Activated CD8-positive, alpha-beta T cell treated with anti-CD3 and anti-CD28 coated beads, Interleukin-2, amount 10 ng/mL, durations not matched to agents 7 days and 5 days (primary cell): ENCODE measurements at places on chromosomes 5 and 9. TPM values are rescaled to one million over a fixed set of nuclear protein-coding genes. Genes with fewer than 3 reads are reported as not detected.

DNA sequence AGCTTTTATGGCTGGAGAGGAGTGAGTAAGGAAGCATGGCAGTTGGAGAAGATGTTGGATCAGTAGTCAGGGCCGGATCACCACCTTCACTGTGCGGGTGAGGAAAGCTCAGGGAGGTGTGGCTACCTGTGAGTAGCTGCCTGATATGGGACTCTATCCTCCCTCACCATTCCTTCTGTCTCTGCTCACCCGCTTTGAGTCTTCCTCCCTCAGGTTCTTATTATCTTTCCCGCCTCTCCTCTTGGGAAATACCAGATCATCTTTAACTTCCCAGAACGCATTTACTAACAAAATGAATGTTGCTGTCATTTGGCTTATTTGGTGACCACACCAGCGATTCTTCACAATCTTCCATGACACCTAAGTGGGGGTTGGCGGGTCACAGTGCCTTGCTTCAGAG lies 140.7 kb upstream of the GPR151 start:
- no peak for DNase-seq

- DNase-seq: no peak
Observed at GRCh38 chr5:156836846-156837245, 13.2 kb upstream of the PPP1R2B start.

GRCh38 chr5:1505506-1506241 lies 18.1 kb downstream of the LPCAT1 start:
- no peak for DNase-seq

DNA sequence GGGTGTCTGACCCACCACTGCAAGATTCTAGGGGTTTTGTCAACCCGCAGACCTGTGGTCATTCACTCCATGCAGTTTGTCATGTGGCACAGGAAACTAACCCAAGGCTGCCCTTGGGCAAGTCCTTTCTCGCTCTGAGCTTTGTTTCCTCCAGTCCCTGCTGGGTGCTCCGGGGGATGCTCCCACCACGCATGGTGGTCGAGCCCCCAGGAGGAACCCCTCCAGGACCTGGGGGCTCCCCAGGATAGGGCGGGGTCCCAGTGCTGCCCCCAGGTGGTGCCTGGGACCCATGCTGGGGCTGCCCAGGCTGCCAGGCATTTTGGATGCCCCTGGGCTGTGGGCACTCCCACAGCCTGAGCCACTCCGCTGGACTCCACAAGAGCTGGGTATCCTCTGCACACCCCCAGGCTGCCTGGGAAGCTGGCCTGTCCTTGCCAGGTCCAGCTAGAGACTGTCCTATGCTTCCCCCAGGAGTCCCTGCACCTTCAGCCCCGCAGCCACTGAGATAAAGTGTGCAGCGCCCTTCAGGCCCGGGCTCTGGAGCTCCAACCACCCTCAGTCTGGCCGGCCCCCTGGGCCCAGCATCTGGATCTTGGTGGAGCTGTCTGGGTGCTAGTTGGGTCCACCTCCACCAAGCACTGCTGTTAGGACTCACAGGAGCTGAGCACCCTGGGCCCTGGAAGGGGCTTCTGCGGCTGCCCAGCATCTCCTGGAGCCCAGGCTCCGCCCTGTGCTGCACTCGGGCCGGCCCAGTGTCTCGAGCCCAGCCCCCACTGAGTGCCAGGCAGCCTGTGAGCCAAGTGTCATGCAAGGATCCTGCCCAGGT lies 104.3 kb downstream of the PHF2 start:
- DNase-seq: peak; percentile 9

DNA sequence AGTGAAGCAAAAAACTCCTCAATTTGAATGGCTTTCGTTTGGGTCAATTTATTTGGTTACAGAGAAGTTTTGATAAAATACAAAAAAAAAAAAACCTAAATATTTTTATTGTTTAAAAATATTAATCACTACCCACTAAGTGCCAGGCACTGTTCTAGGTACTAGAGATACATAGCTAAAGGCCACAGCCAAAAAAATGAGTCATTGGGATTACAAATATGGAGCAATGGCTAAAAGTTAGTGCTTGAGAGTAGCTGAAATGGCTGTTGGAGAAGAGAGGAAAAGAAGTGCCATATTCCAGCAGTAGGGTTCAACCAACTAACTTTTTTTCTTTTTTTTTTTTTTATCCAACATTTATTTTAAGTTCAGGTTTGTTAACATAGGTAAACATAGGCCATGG lies 130.1 kb upstream of the PTGER4 start:
- DNase-seq: no peak

DNA sequence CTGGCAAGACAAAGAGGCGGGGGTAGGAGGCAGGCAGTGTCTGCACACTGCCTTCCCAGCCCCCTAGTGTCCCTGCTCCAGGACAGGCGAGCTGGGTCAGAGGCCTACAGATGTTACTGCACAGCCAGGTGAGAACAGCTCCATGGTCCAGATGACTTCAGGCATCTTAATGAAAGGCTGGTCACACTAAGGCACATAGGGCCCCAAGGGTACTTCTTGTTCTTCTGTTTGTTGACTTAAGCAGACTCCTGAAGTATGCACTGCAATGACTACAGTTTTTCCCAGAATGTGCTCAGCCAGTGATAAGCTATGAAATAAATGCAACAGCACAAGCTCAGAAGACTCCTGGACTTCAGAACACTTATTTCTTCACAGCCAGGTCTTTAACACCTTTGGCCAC lies 27.4 kb downstream of the ATPSCKMT start:
- no peak for DNase-seq

DNA sequence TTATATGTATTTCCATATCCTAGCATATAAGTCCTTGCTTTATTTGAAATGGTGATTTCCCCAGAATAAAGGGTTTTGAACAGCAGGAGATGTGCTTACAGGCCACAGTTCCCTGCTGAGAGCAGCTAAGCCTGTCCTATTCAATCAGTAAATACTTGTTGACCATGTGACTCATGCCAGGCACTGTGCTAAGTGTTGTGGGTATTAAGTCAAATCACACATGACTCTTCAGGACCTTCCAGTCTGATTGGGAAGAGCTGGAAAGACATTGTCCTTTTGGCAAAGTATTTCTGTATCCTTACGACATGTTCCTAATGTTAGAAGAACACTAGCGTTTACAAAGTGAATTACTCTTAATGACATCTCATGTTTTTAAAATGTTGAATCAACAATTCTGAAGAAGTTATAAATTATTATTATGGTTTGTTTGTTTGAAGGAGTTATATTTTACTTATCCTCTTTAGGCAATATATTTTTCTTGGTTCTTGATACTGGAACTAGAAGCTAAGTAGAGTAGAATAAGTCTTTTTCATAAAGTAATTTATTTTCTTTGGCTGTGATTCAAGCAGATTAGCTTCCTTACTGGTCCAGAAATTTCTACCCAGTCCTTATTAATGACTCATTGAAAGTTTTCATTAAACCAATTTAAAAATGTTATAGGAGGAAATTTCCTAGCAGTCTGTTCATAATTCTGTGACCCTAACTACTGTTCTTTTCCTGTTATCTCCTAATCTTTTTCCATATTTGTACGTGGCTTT lies 82.1 kb downstream of the GAPVD1 start:
- DNase-seq: no peak

GRCh38 chr5:130400091-130400490 lies 495.8 kb downstream of the CHSY3 start:
- DNase-seq: no peak

Gene ESM1
- not detected for total RNA-seq

Gene PCDHB16
- total RNA-seq: not detected

Gene SPATA31C1
- not detected for total RNA-seq

Gene SLC34A1
- total RNA-seq: 2.0 TPM

Gene ADRB2
- total RNA-seq: 2.2 TPM

Gene SLIT3
- total RNA-seq: not detected
